ENCODE measurements at places on chromosomes 4 and X.

GRCh38 chr4:71456841-71457240, 118.0 kb downstream of the SLC4A4 start:
- DNase-seq, result peak; percentile 82

DNA sequence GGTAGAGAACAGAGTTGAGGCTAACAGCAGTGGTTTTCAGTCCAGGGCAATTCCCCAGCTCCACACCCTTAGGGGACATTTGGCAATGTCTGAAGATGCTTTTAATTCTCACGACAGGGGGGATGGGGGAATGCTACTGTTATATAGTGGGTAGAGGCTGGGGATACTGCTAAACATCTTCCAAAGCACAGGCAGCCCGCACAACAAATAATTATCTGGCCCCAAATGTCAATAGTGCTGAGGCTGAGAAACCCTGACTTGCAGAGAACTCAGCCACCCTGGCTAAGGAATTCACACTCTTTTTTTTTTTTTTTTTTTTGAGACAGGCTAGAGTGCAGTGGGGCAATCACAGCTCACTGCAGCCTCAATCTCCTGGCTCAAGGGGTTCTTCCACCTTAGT, 60.6 kb downstream of the POLR2B start:
- DNase-seq, result no peak

DNA sequence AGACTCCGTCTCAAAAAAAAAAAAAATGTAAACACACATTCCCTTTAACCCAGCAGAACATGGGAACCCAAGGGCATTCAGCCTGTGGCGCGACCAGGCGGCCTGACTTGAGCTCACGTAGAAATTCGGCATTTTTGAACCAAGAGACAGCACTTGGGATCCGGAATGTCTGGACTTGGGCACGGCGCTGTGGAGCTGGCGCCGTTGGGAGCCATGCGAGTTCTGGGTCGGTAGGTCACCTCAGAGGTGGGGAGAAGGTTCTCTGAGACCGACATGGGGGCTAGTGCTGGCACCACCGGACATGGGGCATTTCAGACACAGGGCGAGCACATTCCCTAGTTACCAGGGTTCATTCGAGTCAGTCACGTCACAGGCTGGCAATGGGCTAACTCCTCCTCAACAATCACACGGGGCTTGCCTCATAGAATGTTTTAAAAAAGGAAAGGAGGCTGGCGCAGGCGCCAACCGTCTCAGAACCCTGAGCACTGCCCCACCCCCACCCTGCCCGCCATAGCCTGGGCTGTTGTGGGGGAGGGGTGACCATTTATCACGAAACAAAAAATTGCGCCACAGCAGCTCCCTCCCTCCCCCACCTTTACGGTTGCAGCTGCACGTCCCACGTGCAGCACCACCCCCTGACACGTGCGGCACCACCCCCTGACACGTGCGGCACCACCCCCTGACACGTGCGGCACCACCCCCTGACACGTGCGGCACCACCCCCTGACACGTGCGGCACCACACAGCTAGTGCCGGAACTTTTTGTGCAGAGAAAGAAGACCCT, at the start of gene TEX28:
Gene TEX28 (minus strand): TSS at position 334 of the 784 bp plus-strand sequence. CDS start 3,007 bp downstream, outside the sequence.
- DNase-seq, result no peak

DNA sequence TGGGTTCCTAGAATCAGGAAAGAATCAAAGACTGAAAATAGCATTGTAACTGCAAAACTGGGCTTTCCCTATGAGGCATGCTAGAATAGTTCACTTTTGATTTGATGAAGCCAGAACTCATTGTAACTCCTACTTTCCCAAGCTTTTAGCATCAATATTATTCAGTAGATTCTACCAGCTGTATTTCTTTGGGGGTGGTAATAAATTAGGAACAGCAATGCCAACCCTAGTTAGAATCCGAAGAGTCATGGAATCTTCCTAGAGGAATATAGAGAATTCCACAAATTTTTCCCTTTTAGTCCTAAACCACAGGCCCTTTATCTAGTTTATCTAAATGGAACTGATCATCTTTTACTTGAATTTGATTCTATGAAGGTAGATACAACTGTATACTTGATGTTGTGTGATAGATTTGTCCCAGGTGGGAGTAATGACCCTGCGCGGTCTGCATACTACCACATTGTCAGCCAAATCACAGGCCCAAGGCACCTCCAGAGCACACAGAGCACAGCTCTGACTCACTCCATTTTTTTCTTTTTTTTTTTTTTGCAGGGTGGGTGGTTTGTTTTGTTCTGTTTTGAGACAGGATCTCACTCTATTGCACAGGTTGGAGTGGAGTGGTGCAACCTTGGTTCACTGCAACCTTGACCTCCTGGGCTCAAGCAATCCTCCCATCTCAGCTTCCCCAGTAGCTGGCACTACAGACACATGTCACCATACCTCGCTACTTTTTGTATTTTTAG, 66.6 kb downstream of the EDNRA start:
- no peak for DNase-seq

GRCh38 chr4:152132776-152133175, 372.0 kb upstream of the GATB start:
- DNase-seq, result no peak

DNA sequence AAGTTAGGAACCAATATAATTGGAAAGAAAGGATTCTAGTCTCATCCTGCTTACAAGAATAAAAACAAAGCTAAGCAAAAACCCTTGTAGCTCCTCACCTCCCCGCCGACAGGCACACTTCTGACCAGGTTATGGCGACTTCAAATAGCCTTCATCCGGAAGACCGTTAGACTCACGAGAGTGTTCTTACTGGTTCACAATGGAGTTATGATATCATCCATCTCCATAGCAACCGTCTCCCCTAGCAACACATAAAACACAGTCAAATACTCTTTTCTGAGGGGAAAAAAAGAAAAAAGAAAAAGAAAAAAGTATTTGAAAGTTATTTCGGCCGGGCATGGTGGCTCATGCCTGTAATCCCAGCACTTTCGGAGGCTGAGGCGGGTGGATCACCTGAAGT, at the start of gene IL13RA2:
Gene IL13RA2 (minus strand): TSS at position 162 of the 400 bp plus-strand sequence. CDS start 347 bp downstream, outside the sequence.
- no peak for DNase-seq

DNA sequence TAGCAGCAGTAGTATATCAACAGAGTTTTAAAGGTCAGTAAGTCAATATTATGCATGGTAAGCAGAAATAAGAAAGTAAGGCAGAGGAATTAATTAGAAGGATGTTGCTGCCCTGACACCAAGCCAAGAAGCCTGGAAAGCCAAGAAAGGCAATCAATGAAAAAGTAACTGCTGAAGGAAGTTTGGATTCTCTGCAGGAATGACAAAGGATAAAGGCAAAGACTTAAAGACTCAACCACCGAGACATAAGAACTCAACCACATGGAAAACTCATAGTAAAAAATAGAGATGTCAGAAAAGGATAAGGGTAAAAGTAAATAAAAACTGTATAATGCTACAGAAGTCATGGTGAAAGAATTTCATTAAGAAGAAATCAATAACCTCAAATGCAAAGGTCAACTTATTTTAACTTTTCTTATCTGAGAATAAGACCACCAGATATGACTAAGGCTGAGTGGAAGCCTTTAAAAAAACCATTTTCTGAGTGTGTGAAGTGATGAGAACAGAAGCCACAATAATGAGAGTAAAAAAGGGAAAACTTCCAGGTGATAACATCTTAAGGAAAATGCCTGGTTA, 55.2 kb downstream of the NEK1 start:
- no peak for DNase-seq

DNA sequence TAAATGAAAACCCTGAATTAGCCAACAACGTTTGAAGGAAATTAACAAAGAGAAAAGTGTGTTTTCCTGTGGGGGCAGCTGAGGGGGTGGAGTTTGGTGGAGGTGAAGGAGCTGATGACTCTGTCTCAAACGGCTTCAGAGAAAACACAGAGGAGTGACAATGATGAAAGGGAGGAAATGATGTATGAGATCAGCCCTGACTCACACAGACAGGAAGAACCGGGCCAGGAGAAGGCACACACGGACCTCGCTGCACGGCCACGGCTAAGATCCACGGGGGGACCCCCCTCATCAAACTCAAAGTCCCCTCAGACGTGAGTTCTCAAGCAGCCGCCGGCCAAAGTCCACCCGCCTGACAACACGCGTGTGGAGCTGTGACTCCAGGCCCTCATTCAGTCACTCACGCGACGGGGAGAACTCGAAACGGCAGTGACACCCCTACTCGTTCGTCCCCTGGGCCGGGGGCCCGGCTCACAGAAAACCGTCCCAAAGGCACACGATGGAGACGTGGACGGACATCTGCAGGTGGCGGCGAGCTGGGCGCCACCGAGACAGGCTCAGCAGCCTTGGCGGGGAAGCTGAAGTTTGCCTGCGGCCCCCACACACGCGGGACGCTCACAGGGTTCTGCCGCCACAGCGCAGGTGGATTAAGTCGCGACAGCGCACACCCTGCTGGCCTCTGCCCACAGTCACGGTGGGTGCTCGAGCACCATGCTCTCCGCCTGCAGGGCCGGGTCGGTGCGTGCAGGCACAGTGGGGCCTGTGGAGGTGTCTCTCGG, 28.8 kb downstream of the PPP2R3B start:
- no peak for DNase-seq

GRCh38 chrX:154991039-154991438, 31.5 kb downstream of the F8 start:
- DNase-seq, result no peak

DNA sequence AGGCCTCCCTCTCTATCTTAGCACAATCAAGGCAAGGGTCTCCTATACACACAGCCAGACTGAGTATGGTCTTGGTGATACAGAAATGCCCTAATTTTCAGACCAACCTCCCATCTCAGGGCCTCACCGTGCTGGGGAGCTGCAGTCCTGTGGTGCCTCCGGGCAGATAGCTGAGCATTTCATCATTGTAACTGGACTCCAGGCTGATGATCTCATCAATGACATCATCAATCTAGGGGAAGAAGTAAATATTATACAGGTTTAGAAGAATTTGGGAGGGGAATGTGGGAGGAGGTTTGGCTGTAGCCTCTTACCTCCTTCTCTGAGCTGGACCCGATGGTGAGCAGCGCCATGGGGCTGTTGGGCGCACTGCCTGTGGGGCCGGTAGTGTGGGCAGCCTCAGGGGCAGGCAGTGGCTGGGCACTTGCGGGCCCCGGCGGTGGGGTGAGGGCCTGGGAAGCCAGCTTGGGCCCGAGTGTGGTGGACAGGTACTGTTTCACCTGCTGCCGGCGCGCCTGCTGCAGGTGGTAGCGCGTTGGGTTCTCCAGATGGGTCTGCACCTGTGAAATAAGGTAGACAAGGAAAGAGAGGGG, 5.2 kb downstream of the TFE3 start:
- no peak for DNase-seq

GRCh38 chrX:866441-866990, 235.9 kb downstream of the SHOX start:
- DNase-seq, result no peak

GRCh38 chr4:56469489-56470210, 2.2 kb downstream of the SRP72 start:
- no peak for DNase-seq

DNA sequence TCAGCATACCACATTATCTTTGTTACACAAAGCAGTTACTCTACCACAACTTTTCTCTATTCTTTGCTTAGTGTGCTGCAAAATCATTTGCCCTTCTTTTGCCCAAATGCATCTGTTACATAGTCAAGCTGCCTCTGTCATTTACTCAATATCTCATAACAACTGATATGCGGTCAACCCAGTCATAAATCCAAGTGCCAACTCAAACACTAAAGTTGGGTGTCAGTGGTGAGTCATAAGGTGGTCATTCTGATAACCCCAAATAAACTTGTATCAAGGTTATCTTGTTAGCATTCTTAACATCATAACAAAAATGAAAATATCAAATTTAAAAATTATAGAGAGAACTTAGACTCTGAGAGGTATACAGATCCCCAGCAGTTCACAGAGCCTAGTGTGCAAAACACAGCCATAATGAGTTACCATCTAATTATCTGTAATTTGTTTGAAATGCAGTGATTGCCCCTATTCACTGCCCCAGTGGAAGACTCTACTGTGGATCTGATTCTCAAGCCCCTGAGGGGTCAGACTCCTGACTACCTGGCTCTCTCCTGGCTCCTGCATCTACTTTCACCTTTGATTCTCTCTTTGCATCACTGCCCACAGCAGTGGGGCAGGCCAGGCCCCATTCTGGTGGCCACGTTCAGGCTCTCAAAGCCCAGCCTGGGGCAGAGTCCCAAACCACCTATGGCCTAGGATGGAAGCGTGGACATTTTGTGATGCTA, 29.2 kb downstream of the TBC1D9 start:
- no peak for DNase-seq

All from epithelial cell of prostate (primary cell).